GF-D8 (cell line): ENCODE measurements at places on chromosomes 5 and 9.

GRCh38 chr5:32810804-32811203 lies 99.7 kb downstream of the NPR3 start:
- DNase-seq: no peak

DNA sequence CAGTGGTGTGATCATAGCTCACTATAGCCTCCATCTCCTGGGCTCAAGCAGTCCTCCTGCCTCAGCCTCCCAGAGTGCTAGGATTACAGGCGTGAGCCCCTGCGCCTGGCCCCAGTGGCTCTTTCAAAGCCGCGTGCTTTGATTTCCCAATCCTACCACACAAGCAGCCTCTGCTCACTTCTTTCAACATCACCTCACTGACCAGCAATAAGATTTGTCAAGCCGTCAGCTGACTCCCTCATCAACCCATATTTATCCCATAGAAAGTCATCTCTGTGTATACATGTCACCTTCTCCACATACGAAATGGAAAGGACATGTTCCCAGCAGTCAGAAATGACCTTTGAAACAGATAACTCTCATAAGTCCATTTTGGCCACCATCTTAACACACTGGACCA lies 26.0 kb downstream of the SLC31A2 start:
- DNase-seq: no peak

- no peak for DNase-seq
Observed at GRCh38 chr5:36414869-36415282, 113.2 kb upstream of the RANBP3L start.

- DNase-seq: no peak
Observed at GRCh38 chr9:34440017-34440416, 18.4 kb downstream of the FAM219A start.

DNA sequence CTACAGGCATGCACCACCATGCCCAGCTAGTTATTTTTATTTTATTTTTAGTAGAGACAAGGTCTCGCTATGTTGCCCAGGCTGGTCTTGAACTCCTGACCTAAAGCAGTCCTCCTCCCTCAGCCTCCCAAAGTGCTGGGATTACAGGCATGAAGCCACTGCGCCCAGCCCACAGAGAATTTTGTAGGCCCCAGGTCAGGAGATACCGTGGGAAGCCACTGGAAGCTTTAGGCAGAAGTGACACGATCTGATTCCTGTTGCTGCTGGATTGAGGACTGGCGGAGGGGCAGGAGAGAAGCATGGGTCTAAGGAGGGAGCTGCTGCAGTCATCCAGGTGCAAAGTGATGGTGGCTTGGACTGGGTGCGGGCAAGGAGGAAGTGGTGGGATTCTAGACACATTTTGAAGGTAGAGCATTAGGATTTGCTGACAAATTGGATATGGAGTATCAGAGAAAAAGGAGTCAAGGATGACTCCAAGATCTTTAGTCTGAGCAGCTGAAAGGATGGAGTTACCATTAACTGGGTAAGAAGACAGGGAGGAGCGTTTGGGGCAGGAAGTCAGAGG lies 20.7 kb downstream of the TCF7 start:
- no peak for DNase-seq

DNA sequence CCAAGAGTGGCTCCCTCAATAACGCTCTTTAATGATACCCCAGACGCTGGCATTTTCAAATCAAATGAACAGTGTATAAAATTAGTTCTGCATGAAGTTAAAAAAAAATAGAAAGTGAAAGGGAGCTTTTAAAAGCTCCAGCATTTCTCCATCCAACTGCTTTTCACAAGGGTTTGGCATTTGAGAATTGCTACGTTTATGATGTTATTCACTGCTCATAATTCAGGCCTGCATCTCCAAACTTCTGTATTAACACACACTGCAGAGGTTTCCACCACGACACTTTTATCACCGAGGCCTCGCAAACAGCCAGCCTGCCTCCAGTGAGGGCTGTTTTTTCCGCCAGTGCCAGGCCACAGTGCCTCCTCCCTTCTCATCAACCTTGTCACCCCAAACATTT lies 205.5 kb upstream of the EFNA5 start:
- DNase-seq: no peak

GRCh38 chr5:2577312-2578036 lies 174.0 kb downstream of the IRX2 start:
- no peak for DNase-seq

- DNase-seq: no peak
Observed at GRCh38 chr5:159515197-159515596, 184.9 kb upstream of the IL12B start.

- DNase-seq: no peak
Observed at GRCh38 chr5:72308853-72309191, 11.2 kb downstream of the MRPS27 start.

DNA sequence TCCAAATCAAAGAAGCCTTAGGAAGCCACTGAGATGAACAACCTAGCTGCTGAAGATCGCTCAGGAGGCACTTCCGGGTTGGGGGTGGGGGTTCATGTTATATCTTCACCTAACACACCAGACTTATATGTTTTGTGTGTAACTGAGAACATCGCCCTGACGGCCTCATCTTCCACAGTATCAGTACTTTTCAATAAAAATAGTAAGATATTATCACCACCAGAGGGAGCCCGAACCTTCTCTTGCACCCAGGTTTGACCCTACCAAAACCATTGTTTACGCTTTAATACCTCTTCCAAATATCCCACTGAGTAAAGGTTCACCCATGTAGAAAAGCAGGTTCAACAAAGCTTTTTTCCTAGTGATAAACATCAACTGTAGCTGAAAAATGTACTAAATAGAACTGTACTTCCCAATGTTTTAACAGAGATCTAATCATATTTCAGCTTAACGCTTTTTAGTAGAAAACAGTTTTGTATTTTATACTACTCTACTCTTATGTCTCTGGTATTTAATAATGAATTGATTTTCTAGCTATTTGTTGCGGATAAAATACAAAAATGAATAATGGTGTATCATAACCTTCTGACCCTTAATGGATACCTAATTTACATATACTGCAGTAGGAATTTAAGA lies 244.0 kb downstream of the EPB41L4A start:
- no peak for DNase-seq

DNA sequence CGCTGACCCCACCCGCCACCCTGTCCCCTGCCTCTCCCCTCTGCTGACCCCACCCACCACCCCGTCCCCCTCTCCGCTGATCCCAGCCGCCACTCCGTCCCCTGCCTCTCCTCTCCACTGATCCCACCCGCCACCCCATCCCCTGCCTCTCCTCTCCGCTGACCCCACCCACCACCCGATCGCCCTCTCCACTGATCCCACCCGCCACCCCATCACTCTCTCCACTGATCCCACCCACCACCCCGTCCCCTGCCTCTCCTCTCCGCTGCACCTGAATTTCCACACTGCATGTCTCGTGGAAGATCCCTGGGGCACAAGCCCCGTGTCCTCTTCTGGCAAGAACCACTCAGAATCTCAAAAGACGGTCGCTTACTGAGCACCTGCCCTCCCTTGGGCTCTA lies 53.4 kb upstream of the OLFM1 start:
- no peak for DNase-seq

GRCh38 chr9:108897324-108898096 lies 35.4 kb downstream of the ACTL7A start:
- DNase-seq: no peak

DNA sequence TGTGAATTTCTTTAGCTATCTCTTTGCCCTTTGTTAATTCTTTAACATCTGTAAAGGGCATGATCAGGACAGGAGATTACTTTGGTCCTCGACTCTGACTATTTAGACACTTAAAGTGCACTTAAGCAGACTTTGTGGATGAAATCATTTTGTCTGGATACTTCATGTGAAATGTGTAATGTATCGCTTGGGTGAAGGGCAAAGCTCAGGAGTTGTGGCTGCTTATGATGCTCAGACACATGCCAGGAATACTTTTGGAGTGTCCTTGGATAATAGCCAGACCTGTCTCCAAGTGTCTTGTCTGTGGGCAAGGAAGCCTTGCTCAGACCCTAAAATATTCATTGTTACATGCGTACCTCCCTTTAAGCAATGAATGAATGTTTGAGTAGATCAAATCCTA lies 87.8 kb downstream of the RAI14 start:
- DNase-seq: no peak

- no peak for DNase-seq
Observed at GRCh38 chr5:137503456-137503855, 4.3 kb upstream of the SPOCK1 start.

DNA sequence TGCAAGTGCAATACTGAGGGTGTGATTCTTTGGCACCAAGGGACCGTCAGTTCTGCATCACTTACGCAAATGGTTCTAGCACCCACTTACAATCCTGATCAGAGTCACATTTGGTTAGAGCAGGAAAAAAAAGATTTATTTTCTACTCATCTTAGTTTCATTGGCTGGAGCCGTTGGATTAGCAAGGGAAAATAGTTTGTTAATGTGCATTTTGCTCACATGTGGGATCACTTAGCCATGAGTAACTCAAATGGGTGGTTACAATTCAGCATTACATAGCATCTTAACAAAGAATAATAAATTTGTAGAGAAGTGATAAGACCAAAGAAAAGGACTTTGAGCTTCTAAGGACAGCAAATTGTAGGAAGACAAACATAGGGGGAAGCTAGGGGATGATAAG lies 216.9 kb downstream of the AUH start:
- no peak for DNase-seq

DNA sequence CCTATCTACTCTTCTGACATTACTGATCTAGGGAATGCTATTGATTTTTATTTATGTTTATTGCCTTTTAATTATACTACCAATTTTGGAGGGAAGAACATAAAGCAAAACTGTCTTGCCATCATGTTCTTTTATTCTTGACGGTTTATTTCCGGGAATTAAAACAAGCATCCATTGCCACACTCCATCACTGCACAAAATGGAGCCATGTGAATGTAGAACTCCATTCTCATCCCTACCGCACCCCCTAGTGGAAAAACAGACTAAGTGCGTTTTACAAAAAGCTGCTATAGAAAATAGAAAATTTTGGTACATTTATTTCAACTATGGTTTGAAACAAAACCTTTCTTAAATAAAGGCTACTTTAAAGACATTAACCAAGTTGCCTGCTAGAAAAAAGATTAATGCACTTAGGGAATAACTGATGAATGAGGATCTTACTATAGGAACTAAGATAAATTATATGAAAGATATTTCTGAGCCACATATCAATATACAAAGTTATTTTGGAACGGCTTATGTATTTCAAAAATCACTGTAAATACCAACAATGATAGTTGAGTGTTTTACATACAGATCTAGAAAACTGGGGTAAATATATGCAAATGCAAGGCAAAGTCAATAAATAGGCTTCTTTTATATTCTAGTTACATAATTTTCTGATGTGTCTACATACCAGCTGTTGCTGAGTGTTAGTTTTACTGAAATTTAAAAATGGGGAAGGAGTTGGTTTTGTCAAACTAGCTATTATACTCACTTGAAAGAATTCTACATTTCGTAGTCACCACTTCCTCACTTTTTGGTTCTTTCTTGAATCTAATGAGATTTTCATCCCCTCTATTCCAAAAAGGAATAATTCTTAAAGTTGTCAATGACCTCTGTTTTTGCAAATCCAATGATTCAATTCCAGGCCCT lies 26.5 kb downstream of the OXCT1 start:
- no peak for DNase-seq

DNA sequence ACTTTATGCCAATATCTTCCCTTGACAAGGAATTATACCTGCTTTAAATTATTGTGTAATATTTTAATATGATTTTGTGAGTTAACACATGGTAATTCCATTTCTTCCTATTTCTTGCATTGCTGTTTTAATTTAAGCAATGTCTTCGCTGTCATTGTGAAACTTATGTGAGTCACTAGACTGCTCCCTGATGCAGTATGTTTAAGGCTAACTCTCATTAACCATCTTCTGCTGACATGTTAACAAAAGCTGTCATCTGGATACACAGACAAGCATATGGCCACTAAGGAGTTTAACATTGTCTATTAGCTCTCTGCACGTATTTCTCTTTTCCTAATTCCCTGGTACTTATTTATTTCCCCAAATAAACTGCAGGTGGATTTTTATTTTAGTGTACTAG lies 980.8 kb upstream of the CTNND2 start:
- no peak for DNase-seq

GRCh38 chr9:71025201-71025600 lies 96.2 kb downstream of the TRPM3 start:
- no peak for DNase-seq

DNA sequence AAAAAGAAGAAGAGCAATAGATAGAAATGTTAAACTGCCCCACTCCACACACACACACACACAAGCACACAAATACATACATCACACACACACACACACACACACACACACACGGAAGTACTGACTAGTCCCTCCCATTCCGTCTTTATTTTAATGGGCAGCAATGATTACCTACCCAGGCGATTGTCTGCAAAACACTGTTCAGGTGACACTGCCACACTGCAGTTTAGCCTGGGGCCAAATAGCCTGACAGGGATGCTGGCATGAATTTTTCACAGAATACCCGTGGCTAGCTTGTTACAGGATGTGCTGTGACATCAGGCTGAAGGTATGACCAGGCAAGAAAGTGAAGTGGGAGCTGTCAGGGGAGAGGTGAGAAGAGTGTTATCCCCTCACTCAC lies 86.9 kb downstream of the FRMD3 start:
- no peak for DNase-seq

- DNase-seq: no peak
Observed at GRCh38 chr5:168270476-168270875, 21.0 kb upstream of the WWC1 start.

DNA sequence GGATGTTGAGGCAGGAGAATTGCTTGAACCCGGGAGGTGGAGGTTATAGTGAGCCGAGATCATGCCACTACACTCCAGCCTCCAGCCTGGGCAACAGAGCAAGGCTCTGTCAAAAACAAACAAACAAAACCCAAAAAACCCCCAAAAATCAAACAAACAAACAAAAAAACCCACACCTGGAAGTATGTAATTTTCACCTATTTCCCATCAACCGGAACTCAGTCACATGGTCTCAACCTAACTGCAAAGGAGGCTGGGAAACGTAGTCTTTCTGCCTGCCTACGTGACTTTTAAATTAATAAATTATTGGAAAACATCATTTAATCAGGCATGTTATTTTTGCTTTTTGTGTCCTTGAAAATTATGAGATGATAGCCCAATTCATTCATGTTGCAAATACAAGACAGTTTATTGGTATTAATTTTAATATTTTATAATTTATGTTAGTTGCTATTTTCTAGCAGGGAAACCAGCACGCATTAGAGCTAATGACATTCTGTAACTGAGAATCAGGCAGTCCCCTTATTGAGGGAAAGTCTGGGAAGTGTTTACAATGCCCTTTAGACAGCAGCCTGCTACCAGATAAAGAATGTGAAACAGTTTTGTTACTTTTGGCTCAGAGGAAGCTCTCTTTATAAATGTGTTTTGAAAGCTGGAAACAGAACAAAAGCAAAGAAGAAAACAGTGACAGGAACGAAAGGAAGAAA lies 110.3 kb downstream of the NXNL2 start:
- DNase-seq: no peak

GRCh38 chr9:128595471-128595870 lies 43.1 kb downstream of the SPTAN1 start:
- DNase-seq: no peak

GRCh38 chr5:144076521-144077083 lies 93.9 kb downstream of the YIPF5 start:
- DNase-seq: no peak

DNA sequence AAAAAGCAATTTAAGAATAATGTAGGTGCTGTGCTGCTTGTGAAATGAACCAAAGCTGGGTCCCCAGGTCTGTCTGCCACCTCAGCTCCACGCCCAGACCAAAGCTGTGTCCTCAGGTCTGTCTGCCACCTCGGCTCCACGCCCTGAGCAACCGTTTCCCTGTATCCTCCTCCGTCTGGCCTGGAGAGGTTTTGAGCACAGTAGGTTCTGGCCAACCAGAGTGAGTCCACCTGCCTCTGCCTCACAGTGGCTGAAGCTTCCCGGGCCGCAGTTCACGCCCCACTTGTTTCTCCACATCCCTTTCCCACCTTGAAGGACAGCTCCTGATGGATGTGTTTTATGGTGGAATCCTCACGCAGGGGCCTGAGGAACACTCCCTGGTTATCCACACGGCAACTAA lies 120.5 kb downstream of the ADAMTS2 start:
- DNase-seq: no peak
